Psoas muscle (tissue), 8 donors: ENCODE measurements at places on chromosomes 1 and 21.

DNA sequence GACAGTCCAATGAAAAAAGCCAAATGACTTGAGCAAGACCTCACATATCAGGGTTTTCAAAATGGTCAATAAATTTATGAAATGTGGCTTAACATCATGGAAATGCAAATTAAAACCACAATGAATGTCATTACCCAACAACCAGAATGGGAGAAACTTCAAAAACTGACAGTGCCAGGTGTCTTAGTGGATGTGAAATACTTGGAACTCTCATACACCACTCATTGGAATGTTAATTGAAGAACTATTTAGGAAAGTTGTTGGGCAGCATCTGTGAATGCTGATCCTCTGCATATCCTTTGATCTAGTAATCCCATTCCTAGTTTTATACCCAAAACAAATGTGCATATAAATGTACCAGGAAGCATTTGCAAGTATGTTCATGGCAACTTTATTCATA is 19.2 kb upstream of the BACH1 start:
- DNase-seq, result no peak

DNA sequence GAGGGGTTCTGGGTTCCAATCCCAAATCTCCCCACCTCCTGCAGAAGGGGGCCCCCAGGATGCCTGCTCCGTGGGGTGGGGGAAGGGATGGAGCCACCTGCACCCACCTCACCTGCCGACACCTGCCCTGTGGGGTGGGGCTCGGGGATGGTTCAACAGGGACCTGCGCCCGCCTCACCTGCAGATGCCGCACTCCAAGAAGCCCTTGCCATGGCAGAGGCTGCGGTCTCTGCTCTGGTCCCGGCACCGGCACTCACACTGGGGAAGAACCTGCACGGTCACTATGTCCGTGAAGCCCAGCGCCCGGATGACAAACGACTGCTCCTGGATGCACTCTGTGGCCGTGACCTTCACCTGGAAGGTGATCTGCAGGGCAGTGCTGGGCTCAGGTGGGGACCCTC is 18.1 kb upstream of the PTTG1IP start:
- no peak for DNase-seq

DNA sequence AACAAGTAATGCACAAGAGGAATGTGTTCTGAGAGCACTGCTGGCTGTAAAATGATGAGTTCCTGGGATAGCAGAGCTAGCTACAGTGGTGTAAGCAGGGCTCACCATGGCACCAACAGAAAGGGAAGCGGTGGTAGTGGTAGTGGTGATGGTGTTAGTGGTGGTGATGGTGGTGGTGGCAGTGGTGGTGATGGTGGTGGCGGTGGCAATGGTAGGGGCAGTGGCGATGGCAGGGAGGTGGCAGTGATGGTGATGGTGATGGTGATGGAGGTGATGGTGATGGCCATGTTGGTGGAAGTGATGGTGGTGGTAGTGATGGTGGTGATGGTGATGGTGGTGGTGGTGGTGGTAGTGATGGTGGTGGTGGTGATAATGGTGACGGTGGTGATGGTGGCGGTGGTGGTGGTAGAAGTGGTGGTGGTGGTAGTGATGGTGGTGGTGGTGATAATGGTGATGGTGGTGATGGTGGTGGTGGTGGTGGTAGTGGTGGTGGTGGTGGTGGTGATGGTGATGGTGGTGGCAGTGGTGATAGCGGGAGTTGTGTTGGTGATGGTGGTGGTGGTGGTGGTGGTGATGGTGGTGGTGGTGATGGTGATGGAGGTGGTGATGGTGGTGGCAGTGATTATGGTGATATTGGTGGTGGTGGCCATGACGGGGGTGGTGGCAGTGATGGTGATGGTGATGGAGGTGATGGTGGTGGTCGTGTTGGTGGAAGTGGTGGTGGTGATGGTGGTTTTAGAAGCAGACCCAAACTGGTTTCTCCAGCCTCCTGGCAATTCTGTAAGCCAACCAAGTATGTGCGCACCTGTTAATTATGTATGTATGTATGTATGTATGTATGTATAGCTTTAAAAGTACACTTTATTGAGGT is 254.1 kb downstream of the TRABD2B start:
- no peak for DNase-seq

DNA sequence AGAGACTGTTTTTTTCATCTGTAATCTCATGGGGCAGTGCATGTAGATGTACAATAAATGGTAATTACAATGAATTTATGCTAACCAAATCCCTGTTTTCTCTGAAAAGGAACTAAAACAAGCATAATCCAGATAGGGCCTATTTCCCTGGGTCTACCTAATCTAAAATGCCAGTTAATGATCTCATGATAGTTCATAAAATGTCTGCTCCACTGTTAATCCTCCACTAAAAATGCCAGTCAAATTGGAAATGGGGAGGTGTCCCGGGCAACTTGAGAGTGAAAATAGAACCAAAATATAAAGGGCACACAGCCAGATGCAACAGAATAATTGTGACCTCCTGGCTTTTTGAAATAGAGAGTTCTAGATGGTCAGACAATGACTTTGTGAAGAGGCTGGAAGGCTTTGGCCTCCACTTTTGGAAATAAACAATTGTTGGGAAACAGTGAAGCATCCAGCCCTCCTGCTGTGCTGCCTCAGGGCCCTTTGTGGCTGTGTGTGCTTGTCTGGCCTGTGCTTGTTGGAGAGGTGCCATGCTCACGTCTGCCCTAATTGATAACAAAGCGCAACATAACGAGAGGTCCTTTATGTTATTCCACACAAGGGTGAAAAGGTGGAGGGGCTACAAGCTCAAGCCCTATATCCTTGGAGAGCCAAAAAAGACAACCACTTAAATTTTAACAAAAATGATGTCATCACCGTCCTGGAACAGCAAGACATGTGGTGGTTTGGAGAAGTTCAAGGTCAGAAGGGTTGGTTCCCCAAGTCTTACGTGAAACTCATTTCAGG is 97.7 kb downstream of the ATP5PO start:
- no peak for DNase-seq

DNA sequence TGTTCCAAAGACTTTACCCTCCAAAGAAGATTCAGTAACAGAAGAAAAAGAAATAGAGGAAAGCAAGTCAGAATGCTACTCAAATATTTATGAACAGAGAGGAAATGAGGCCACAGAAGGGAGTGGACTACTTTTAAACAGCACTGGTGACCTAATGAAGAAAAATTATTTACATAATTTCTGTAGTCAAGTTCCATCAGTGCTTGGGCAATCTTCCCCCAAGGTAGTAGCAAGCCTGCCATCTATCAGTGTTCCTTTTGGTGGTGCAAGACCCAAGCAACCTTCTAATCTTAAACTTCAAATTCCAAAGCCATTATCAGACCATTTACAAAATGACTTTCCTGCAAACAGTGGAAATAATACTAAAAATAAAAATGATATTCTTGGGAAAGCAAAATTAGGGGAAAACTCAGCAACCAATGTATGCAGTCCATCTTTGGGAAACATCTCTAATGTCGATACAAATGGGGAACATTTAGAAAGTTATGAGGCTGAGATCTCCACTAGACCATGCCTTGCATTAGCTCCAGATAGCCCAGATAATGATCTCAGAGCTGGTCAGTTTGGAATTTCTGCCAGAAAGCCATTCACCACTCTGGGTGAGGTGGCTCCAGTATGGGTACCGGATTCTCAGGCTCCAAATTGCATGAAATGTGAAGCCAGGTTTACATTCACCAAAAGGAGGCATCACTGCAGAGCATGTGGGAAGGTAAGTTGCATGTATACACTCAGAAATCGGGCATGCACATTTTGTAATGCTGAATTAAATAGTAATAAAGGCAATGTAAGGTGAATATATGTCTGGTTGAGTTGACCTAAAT is 97.2 kb downstream of the ZFYVE9 start:
- no peak for DNase-seq

DNA sequence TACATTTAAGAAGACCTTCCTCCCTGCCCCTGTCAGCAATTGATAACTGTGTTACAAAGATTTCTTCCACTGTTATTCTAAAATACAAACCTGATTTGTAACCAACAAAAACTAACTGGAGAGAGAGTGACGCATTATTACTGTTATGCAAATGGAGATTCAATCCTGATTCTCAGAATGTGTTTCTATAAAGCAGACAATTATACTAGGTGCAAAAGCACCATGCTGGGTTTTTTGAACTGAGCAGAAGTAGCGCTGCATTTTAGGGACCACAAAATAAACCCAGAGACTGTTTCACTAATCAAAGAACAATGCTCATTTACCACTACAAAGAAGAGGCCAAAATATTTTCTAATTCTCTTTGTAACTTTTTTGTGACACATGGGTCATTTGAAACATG is 13.6 kb upstream of the GBP6 start:
- no peak for DNase-seq

DNA sequence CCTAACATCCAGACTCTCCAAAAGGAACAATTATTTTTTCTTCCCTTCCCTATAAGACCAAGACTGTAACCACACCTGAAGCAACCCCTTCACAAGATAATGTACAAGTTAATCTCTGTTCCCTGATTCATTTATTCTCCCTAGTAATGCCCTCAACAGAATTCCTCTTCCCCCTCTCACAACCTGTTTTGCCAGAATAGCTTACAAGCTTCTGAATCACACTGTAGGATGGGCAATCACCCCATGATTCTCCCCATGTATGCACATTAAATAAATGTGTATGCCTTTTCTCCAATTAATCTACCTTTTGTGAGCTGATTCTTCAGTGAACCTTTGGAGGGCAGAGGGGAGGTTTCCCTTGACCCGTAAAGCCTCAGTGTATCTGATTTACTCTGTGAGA is 20.9 kb upstream of the RNF11 start:
- no peak for DNase-seq

DNA sequence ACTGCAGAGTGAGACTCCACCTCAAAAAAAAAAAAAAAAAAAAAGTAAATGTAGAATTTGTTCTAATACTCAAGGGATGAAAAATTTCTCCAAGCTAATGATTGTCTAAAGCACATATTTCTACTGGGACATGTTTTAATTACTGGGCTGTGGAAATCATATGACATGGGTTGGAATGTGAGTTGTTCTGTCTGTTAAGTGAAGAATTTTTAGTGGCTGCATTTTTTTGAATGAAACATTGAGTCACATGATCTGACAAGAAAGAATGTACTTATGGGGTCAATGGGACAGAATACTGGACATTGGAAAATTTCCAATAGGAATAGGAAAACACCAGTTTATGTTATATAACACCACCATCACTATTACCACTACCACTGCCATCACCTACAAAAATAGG is 123.8 kb upstream of the IVNS1ABP start:
- no peak for DNase-seq

DNA sequence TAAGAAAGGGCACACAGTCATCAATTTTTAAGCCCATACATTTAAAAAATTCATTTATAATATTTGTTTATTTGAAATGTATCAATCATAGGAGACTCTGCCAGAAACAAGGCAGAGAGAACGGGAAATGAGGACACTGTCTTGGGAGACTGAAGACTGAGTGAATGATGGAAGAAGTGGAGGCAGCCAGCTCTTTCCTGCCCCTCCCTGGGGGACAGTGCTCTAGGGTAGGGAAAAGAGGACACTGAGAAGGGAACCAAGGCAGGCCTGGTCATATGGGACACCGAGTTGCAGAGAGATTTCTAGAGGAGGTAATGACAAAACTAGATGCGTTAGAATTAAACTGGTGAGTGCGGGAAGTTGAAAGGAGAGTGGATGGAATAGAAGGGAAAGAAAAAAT is 31.6 kb downstream of the EEIG2 start:
- no peak for DNase-seq

DNA sequence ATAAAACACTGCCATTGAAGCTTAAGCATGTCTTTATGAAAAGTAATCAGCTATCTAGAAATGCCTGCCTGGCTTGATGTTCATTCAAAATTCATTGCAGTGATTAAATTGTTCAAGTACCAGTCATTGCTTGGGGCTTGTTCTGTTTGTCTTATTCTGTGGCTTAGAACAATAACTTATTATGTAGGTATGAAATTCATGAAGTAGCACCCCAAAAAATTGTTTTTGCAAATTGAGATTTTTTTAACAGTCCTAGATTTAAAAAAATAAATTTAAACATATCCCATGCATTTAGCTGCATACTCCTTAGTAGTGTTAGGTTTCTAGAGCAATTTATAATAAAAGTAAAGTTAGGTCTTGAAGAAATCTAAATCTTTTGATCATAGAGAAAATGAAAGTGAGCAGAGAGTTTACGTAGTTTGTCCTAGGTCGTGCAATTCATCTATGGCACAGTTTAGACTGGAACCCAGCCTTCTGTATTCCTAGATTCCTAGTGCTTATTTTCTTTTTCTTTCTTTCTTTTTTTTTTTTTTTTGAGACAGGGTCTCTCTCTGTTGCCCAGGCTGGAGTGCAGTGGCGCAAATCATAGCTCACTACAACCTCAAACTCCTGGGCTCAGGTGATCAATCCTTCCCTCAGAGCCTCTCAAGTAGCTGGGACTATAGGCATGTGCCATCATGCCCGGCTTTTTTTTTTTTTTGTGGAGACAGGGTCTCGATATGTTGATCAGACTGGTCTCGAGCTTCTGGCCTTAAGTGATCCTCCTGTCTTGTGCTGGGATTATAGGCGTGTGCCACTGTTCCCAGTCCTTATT is 9.3 kb downstream of the MIER1 start:
- DNase-seq, result no peak

DNA sequence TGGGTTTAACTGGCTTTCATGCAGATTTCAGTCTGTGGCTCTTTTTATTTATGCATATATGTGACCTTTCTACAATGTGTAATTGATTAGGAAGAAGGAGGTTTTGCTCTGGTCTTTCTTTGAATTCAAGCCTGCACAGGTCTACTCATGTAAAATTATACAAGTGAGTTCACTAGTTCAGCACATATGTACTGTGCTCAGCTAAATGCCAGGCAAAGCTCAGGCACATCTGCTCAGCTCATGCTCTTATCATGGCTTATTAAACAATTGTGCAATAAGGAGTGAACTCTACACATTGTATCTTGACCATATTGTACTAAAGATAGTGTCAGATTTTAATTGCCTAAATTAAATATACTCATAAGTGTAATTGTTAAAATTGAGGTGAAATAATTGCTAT is 378.4 kb downstream of the ADGRL2 start:
- no peak for DNase-seq

- DNase-seq, result no peak
Measured at GRCh38 chr1:230194525-230194924, 127.5 kb downstream of the GALNT2 start.

DNA sequence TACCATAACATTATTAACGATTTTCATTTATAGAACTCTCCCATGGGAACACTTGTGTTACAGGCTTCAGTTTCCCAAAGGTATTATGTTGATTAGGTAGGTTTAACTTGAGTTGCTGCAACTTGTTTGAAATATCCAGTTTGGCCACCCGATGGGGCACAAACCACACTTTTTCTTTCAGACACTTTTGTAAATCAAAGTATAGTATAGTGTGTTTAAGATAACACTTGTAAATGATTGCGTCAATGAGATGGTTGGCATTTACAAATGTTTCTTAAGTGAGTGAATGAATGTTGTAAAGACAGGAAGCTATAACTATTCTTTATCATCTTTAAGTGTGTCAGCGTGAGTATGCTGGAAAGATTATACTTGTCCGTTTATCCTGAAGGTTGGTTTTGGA is 4.3 kb downstream of the XPR1 start:
- DNase-seq, result no peak

GRCh38 chr1:220880726-220881506 is 1.7 kb downstream of the HLX start:
- DNase-seq, result peak; percentile 88

- DNase-seq, result no peak
Measured at GRCh38 chr1:7422966-7423365, 348.1 kb upstream of the VAMP3 start.
